Neural progenitor cell (in vitro differentiated cells): ENCODE measurements at places on chromosomes 16 and 17.

GRCh38 chr17:73683771-73684170, 39.5 kb upstream of the SDK2 start:
- DNase-seq = no peak

GRCh38 chr17:82300707-82301270, 16.6 kb downstream of the CD7 start:
- DNase-seq = peak; percentile 72

DNA sequence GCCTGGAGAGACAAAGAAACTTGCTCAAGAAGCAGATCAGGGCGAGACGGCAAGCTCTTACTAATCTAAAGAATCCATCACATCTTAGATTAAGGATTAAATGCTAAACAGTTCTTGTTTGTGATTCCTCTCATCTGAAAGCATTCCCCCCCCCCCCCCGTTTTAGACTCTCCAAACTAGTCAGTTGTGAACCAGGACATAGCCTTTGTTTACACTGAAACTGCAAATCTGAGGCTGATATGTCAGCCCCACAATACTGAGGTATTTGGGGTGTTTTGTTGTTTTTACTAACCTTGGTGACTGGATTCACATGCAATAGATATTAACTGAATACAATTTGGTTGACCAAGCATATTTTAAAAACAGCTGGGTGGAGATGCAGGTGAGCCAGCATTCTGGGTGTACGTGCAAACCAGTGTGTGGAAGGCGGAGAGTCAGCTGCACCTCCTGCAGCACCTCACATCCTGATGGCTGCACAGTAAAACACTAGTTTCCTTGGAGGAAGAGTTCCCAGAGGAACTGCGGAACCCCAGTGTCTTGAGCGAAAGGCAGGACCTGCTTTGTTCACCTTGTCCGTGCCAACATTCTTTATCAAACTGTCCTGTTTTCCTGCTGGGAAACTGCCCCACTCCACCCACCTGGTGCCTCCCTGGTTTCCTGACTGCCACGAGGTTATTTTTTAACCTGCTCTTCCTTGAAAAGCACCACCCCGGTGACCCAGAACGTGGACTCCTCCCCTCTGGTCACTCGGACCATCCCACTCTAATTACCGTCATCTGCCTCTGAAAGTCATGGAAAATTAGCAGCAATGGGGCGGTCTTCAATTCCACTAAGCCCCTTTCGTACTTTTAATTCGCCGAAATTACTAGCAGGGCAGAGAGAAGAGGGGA, 1.2 kb upstream of the YPEL2 start:
- peak; percentile 49 for DNase-seq

- no peak for DNase-seq
These were observed 41.8 kb downstream of the CCDC182 start for GRCh38 chr17:57703273-57703672.

- DNase-seq = no peak
These were observed 431.3 kb downstream of the HS3ST3B1 start for GRCh38 chr17:14732211-14732610.

- no peak for DNase-seq
These were observed 127.5 kb downstream of the ZNF778 start for GRCh38 chr16:89344846-89345611.

- no peak for DNase-seq
These were observed 839.1 kb upstream of the RBFOX1 start for GRCh38 chr16:6493555-6493954.

DNA sequence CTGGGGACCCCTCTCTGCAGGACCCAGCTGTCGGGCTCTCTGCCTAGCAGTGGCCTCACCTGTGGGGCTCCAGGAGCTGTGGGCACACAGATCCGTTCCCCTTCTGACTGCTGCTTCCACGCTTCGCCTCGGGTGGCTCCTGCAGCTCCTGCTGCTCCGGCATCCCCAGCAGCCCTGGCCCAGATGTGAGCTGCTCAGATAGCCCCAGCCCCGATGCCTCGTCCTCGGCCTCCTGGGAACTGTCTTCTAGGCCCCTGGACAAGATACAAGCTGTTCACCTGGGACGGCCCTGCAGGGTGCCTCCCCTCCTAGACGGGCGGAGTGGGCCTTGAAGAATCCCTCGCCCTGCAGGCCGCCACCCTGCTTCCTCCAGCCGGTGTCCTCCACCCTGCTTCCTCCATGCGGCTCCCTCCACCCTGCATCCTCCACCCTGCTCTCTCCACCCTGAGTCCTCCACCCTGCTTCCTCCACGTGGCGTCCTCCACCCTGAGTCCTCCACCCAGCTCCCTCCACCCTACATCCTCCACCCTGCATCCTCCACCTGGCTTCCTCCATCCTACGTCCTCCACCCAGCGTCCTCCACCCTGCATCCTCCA, 11.0 kb downstream of the EMC6 start:
- DNase-seq = no peak

GRCh38 chr16:28901862-28902261, 23.2 kb downstream of the RABEP2 start:
- no peak for DNase-seq

- no peak for DNase-seq
These were observed 7.8 kb upstream of the RNPS1 start for GRCh38 chr16:2275476-2276367.

GRCh38 chr17:21034340-21035235, 8.2 kb downstream of the USP22 start:
- no peak for DNase-seq

DNA sequence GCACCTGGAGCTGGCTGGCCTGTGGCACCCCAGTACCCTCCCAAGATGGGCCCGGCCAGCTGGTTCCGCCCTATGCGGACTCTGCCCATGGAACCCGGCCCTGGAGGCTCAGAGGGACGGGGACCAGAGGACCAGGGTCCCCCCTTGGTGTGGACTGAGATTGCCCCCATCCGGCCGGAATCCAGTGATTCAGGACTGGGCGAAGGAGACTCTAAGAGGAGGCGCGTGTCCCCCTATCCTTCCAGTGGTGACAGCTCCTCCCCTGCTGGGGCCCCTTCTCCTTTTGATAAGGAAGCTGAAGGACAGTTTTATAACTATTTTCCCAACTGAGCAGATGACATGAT, 12.0 kb downstream of the TBX21 start:
- no peak for DNase-seq

DNA sequence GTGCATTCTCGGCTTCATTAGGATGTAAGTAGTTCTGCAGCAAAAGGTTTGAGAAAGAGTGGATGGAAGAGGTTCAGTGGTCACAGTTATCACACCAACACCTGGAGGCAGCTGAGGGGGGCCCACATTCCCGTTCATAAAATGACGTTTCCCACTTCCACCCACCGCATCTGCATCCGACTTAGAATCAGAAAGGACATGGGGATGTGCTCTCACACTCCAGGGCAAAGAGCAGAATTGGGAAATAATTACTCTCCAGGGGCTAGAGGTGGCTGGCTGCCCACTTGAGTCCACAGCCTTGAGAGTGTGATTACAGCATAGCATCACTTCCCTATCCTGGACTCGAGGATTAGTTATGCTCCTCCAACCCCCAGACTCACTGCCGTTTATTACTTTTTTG, 122.0 kb downstream of the CPPED1 start:
- no peak for DNase-seq

GRCh38 chr16:80171746-80172145, 369.0 kb upstream of the DYNLRB2 start:
- no peak for DNase-seq

- no peak for DNase-seq
These were observed 1.0 kb downstream of the ANTKMT start for GRCh38 chr16:721765-722540.

GRCh38 chr16:22625967-22626366, 115.3 kb downstream of the NPIPB5 start:
- DNase-seq = no peak

GRCh38 chr17:71453876-71454422, 666.9 kb upstream of the SOX9 start:
- no peak for DNase-seq

DNA sequence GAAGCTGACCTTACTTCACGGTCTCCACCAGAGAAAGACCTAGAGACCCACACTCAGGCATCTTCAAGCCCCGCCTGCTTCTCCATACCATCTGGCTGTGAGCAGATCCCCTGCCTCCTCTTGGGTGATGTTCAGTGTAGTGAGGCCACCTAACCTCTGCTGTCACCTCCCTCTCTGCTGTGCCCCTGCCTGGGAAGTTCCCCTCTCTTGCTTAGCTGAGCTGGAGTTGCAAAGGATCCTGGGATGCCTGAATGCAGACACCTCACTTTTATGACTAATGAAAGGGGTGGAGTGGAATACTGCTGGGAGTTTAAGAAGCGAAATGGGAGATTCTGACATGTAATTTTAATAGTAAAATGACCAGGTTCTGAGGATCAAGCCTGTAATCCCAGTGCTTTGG, 5.8 kb downstream of the IRX3 start:
- DNase-seq = no peak

- DNase-seq = no peak
These were observed 54.2 kb downstream of the WIPI1 start for GRCh38 chr17:68403122-68403521.

- DNase-seq = no peak
These were observed 28.0 kb upstream of the MAF start for GRCh38 chr16:79628501-79628975.

DNA sequence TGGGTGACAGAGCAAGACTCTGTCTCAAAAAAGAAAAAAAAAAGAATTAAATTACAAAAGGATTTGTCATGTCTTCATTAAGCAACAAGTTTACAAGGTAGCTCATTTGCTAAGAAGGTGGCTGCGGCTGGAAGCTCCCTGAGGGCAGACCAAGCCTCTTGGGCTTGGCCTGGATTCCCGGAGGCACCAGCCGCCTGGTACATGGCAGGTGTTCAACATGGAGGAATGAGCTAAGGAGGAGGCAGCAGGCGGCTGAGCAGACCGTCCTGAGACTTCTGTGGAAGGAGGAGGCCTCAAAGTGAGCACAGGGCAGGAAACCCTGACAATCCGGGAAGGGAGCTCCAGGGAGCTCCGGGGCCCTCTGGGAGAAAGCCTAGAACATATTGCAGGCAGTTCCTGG, 3.2 kb upstream of the MYLK3 start:
- DNase-seq = no peak

DNA sequence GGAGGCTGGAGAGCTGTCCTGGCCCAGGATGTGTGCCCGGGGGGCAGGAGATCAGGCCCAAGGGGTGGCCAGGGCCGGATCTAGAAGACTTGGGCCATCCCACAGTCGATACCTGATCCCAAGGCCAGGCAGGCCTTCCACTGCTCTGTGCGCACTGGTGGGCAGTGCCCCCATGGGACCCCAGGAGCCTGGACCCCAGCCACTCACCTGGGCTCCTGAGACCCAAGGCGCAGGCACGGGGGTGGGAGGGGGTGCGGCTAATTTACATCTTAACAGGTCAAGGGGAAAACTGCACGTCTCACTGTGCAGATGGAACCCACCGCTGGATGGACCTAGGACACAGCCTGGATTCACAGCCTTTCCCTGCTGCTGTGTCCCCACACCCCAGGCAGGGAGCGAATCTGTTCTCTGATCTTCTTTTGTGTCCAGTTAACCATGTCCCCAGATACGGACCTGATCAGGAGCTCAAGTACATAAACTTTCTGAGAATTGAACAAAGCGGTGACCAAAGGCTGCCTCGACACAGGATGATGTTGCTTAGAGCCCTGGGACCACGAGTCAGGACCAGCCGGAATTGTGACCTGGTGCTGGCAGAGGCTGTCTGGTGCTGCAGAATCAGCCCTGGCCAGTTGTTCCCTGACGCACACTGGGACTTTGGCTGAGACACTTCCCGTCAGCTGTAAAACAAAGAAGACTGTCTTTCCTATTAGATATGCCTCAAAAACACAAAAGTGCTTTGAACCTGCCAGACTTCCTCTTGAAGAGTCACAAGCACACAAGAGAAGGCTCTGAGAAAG, 60.6 kb downstream of the TNFRSF13B start:
- DNase-seq = no peak

- no peak for DNase-seq
These were observed 11.2 kb downstream of the RGS11 start for GRCh38 chr16:264440-264951.

- DNase-seq = no peak
These were observed 17.6 kb downstream of the RBFOX3 start for GRCh38 chr17:79593205-79593604.

- DNase-seq = no peak
These were observed 192.9 kb upstream of the DYNLRB2 start for GRCh38 chr16:80347900-80348299.

DNA sequence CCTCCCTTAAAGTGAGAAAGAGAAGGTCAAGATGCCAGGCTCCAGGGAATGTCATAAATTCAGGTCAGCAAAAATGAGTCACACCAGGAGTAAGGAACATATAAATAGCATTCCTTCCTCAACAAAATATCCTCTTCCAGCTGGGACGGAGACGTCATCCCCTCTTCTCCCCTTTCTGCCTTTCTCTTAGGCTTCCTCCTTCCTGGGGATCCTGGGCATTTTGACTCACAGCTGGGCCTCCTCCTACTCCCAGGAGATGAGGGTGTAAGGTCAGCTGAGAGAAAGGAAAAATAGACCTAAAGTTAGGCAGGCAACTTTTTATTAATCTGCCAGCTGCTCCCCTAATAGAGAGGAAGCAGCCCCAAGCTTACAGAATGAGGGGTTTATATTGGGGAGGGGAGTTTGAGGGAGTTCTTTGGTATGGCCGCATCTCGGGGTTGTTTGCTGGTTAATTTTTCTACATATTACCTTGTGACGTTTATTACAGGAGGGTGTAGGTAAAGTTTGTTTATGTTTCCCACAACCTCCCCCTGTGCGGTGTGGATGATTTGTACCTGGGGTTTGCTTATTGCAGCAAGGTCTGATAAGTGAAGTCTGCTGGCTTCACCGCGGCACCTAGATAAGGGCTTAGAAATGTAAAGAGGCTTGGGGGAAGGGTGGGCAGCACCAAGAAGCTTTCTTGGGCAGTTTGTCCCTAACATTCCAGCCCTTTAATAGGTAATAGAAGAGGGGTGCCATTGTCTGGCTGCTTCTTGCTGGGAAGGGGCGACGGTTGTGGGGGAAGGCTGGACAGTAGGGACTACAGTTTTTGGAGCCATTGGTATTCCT, 7.1 kb upstream of the ZNF747 start:
- DNase-seq = peak; percentile 18

DNA sequence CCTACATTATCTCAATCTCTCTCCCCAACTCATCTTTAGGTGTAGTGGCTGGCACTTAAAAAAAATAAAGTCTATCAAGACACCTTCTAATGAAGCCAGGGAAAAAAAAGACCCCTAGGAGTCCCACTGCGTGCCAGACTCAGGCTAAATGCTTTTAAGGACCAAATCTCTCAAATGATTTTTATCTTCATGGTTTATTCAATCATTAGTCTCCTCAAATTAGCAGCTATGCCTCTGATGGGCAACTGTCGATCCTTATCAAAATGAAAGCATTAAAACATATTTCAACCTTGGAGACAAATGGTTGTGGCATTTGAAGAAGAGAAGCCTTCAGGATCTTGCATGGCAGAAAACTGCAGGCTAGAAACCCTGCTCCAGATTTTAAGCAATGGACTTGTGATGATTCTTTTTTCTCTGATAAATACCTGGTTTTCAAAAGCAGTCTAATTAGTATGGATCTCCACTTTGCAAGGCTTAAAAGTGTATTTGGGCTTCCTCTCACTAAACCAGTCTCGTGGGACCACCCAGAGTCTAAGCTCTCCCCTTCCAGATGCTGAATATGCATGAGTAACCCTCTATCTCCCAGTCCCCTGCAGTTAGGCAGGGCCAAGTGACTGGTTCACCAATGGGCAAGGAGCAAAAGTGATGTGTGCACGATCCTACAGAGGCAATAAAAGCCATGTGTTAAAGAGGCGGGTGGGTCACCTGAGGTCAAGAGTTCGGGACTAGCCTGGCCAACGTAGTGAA, 14.9 kb downstream of the ITPRIPL2 start:
- DNase-seq = no peak
